ENCODE measurements at places on chromosomes 2 and 18.

- DNase-seq, result no peak
Observed at GRCh38 chr2:85410584-85411404, 628 bp upstream of the CAPG start.

- no peak for DNase-seq
Observed at GRCh38 chr2:29063056-29063455, 11.3 kb downstream of the PCARE start.

- no peak for DNase-seq
Observed at GRCh38 chr2:23627236-23628009, 242.4 kb downstream of the KLHL29 start.

DNA sequence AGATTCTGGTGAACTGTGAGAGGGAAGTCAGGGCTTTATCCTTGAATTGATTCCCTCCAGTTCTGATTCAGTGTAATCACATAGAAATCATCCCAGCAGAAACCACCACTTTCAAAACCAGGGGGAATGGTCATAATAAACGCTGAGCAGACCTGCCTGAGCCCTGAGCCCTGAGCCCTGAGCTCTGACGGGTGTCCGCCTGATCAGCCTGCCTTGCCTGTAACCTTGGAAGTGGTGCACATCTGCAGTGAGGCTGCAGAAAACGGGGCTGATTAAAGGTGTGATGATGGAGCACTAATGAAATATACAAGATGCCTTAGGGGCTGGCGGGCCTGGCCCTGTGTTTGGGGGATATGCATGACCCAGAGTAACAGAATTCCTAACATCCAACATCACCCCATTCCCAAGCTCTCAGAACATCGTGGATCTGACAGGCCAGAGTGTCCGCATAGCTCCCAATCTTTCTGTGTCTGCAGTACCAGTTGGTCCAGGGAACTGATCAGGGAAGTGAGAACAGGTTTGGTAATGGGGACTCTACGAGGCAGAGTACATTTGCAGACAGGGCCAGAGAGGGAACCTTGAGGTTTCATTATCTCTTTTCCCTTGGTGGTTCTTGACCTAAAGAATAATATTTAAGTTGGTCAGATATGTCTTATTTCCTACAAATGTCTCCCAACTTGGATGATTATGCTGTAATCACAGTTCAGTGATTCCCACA, 37.8 kb downstream of the KCTD18 start:
- no peak for DNase-seq

GRCh38 chr2:136065384-136065783, 52.6 kb downstream of the CXCR4 start:
- no peak for DNase-seq

All from stimulated activated naive CD4-positive, alpha-beta T cell (primary cell).